Kidney tubule cell (primary cell): ENCODE measurements at places on chromosomes 16 and 17.
A peak's percentile ranks its signal among the peaks of the same experiment; 100 is the strongest.

- DNase-seq, result no peak
These were observed 102.4 kb downstream of the MAP2K6 start for GRCh38 chr17:69516911-69517310.

- peak; percentile 8 for DNase-seq
These were observed 105.5 kb downstream of the AXIN2 start for GRCh38 chr17:65455972-65456343.

DNA sequence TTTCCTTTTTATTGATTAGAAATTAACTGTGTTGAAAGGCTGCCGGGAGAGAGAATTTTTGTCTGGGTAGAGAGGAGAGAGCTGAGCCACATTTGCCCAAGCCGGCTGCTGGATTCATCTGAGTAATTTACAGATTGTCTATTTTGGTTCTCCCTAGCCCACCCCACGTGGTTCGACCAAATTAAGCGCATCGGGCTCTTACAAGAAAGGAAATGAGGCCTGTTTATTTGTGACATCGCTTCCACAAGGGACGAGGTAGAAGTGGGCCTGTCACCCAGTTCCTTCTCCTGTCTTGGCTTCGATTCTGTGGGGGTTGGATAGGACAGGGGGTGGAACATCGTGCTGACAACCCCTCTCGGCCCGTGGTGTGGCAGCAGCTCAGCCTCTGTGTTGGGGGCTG lies 42.9 kb downstream of the SYT17 start:
- DNase-seq, result no peak

- no peak for DNase-seq
These were observed 7.8 kb upstream of the SSTR2 start for GRCh38 chr17:73156887-73157520.

DNA sequence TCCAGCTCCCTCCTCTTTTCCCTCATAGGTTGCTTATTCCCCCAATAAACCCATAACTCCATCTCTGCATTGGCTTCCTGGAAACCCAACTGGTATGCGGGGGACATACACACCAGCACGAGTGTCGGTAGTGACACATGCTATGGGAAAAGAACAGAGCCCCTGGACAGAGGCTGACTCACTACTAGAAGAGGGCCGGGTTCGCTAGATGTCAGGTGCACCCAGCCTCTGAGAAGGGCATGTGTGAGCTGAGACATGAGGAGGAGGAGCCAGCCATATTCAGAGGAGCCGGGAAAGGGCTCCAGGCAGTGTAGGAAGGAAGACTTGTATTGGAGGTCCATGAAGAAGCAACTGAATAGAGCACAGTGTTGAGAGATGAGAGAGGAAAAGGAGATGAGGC lies 241.1 kb downstream of the SOX9 start:
- peak; percentile 76 for DNase-seq

GRCh38 chr16:89952551-89952950 lies 4.0 kb downstream of the DEF8 start:
- DNase-seq, result no peak

GRCh38 chr17:63995626-63996025 lies 2.5 kb upstream of the PRR29 start:
- no peak for DNase-seq

GRCh38 chr17:74972107-74972972 lies at the start of gene HID1:
Gene HID1, minus strand, starts transcription at chr17:74972759. Its CDS starts 103 bp downstream, at chr17:74972656.
- peak; percentile 54 for DNase-seq

DNA sequence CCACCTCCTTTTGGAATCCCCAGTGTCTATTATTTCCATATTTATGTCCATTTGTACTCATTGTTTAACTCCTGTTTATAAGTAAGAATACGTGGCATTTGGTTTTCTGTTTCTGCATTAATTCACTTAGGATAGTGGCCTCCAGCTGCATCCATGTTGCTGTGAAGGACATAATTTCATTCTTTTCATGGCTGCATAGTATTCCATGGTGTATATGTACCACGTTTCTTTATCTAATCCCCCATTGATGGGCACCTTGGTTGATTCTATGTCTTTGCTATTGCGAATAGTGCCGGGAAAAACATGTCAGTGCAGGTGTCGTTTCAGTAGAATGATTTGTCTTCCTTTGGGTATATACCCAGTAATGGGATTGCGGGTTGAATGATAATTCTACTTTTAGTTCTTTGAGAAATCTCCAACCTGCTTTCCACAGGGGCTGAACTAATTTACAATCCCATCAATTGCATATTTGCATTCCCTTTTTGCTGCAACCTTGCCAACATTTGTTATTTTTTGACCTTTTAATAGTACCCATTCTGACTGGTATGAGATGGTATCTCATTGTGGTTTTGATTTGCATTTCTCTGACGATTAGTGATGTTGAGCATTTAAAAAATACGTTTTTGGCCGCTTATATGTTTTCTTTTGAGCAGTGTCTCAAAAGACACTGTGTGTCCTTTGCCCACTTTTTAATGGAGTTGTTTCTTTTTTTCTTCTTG lies 373.2 kb upstream of the TNRC6C start:
- no peak for DNase-seq

DNA sequence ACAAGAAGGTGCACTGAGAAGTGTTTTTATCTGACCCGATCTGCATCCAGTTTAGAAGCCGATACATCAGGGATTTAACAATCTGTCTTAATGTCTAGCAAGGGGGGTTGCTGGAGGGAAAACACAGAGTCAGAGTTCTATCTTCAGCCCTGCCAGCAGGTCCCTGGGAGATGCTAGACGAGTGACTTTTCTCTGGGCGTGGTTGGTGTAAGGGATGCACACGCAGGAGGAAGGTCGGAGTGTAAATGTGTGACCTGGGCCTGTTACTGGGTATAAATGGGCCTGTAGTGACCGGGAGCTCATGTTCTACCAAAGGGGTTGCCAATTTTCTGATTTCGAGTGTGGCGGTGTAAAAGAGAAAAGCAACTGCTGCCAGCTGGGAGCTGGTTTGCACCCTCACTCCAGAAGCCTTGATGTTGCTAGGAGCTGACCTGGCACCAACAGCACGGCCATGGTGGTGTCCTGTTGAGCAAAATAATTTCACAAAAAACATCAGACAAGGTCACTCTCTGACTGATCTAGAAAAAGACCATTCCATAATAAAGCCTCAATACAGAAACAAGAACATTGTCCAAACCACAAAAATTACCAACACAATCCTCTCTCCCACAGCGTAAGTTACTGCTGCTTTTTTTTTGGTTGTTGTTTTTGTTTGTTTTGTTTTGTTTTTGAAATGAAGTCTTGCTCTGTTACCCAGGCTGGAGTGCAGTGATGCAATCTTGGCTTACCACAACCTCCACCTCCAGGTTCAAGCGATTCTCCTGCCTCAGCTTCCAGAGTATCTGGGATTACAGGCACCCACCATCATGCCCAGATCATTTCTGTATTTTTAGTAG lies 1.3 kb upstream of the KCTD13 start:
- no peak for DNase-seq

GRCh38 chr17:74520016-74520434 lies 11.2 kb downstream of the CD300LB start:
- no peak for DNase-seq

DNA sequence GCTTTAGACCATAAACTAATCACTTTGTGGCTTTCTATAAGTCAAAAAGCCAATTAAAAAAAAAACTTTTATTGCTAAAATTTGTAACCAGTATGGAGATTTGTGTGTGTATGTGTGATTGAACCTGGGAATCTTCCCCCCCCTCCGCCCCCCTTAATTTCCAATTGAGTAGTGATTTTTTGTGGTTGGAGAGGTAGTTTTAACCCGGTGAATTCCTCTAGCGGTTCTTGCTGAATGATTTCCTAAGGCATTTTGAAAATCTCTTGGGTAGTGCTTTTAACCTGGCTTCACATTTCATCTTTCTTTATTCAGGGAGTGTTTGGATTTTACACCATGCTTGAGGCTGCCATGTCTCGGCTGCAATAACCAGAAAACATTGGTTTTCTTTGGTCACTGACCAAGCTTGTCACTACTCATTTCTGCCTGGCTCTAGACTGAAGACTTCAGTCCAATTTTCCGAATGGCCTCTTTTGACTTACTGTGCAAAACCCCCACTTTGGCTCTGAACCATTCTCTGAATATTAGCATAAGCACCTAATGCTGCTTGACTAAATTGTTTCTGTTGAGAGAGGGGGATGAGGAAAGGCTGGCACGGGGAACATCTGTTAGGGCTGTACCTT lies 35.6 kb downstream of the PRKCA start:
- DNase-seq, result no peak

DNA sequence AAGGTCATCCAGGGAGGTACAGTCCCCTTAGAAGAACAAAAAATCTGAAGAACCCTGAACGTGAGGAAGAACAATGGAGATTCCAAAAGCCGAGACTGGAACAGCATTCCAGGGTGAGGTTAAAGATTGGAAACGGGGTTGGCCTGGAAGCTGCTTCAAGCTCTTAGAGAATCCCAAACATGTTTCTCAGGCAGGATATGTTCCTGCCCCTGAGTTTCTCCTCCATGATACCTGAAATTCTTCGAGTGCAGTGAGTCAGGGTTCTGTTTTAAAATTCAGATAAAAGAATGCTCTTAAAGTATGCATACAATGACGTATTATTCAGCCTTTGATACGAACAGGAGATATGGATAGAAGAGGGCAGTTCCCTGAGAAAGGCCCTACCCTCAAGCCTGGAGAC lies 293.1 kb downstream of the HS3ST3B1 start:
- DNase-seq, result no peak

DNA sequence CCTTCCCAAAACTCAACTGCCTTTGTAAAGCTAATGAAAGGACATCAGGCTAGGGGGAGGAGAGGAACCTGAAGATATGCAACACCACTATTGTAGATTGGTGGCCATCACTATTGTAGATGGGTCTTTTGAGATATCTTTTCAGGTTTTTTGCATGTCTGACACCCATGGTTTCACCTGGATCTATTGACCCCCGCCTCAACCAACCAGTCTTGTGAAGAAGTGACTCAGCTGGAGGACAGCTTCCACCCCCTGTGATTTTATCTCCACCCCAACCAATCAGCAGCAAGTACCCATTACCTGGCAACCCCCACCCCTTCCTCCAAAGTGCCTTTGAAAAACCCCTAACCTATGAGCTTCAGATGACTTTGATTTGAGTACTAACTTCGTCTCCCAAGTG lies 382.6 kb upstream of the GOT2 start:
- DNase-seq, result no peak

- DNase-seq, result no peak
These were observed 73.7 kb downstream of the IRX3 start for GRCh38 chr16:54212893-54213292.

DNA sequence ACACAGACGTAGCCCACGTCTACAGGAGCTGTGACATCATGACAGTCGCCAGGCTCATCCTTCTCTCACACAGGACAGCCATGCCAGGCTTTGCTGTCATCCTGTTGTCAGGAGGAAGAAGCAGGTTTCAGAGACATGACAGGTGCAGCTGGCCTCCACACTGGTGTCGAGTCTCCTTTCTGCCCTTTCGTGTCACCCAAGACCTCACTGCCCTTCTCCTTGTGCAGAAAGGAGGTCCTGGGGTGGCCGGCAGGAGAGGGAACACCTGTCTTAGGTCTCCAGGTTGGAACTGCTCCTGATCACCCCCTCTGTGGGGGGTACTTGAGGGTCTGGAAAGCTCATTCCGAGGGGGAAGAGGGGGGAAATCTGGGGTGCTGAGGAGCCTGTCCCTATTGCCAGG lies 41.6 kb upstream of the IRF8 start:
- no peak for DNase-seq

GRCh38 chr17:31273516-31273915 lies 23.5 kb downstream of the OMG start:
- DNase-seq, result no peak

DNA sequence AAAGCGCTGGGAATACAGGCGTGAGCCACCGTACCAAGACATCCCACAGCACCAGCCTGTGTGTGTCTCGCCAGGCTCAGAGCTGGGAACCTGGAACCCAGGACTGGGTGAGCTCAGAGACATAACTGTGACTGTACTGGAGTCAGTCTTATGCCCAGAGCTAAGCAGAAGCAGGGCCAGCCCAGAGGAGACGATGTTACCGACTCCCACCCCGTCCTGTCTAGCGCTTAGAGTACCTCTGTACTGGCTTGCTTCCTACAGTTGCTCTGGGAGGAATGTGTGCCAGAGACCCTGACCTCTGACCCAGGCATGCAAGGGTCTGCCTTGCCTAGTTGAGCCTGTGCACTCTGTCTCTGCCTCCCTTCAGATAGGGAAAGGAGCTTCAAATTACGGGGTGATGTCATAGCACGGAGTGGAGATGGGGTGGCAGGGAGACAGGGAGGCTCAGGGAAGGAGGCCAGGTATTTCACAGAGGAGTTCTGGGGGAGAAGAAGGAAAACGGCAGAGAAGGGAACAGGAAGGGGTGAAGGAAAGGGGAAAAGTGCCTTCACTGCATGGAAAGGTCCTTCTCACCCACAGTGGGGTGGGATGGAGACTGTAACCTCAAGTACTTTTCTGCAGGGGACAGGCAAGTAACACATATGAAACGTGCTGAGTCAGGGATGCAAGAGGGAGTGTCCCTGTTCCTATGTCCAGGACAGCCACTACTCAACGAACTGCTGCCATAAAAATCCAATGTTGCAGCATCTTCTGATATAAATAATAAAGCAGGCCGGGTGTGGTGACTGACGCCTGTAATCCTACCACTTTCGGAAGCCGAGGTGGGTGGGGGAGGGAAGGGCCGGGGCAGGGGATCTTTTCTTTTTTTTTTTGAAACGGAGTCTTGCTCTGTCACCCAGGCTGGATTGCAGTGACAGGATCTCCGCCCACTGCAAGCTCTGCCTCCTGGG lies 5.8 kb upstream of the ARMC5 start:
- peak; percentile 11 for DNase-seq

DNA sequence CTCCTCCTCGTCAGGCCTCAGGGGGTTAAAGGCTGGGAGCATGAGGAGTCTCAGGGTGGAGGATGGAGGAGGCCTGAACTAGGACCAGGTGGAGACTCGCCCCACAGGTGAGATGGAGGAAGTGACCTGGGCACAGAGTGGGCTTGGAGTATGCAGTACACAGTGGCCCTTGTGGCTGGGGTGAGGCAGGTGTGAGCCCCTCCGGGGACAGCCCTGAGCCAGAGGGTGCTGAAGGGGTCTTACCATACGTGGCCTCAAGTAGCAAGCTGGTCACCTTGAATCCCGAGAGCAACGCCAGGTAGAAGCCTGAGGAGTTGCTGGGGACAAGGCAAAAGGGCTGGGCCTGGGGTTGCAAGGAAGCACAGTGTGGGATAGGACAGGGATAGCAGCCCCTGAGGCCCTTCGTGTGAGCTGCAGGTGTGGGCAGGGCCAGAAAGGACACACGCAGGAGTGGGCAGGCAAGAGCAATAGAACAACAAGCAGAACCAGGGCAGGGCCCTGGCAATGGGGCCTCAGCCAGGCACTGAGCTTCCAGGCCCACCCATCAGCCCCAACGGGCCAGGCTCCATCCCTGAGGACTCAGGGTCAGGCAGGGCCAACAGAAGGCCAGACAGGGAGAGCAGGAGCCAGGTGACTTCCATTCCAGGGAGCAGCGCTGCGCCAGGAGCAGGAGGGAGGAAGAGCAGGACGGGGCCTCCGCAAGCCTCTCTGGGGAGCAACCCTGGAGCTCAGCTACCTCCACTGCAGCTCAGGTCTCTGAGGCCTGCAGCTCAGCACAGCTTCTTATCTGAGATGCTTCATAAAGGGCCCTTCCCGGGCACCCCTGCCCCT lies 64.2 kb upstream of the TNRC6C start:
- DNase-seq, result no peak

- no peak for DNase-seq
These were observed 66.1 kb upstream of the SREBF1 start for GRCh38 chr17:17902877-17903276.
